Left lobe of liver (tissue), 2 donors: ENCODE measurements at places on chromosomes 1 and 21. TPM values are rescaled to one million over a fixed set of nuclear protein-coding genes. Genes with fewer than 3 reads are reported as not detected.
A peak's percentile ranks its signal among the peaks of the same experiment; 100 is the strongest.

Gene S100A9
- total RNA-seq: 36.3 TPM

Gene FAM151A
- 78.9 TPM for total RNA-seq

Gene PRELP
- total RNA-seq: 6.4 TPM

Gene RLF
- 4.8 TPM for total RNA-seq

Gene EPHA2
- total RNA-seq: 6.5 TPM

Gene CELA3A
- 13.4 TPM for total RNA-seq

DNA sequence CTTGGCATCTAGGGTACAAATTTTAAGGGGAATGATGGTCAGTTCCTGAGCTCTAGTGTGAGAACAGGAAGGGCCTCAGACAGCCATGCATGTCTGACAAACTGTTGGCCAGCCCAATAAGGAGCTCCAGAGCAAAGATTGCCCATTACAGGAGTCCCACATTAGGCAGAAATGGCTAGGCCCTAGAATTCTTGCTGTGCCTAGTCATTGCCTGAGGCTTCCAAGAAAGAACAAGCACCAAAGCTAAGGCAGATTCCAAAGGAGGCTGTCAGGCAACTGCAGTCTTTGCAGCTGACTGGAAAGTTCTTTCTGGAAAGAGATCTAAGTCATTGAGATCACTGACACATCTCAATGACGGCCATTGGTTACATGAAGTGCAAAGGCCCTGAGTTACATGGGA is 3.9 kb upstream of the STIL start:
- DNase-seq: no peak

DNA sequence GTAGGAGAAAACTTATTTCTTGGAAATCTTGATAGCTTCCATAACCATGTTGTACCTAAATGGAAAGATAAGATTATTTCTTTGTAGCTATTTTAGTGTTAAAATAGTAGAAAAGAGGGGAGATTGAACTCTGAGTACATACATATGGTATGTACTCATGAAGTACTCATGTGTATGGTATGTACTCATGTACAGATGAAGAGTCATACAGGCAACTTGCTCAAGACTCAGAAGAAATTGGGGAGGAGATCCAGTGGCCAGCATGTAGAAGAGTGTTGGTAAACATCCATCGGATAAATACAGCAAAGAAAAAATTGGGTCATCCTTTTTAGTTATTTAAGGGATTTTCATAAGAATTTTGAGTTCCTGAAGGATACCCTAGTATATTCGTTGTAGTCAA is 29.0 kb downstream of the MDM4 start:
- DNase-seq: no peak

DNA sequence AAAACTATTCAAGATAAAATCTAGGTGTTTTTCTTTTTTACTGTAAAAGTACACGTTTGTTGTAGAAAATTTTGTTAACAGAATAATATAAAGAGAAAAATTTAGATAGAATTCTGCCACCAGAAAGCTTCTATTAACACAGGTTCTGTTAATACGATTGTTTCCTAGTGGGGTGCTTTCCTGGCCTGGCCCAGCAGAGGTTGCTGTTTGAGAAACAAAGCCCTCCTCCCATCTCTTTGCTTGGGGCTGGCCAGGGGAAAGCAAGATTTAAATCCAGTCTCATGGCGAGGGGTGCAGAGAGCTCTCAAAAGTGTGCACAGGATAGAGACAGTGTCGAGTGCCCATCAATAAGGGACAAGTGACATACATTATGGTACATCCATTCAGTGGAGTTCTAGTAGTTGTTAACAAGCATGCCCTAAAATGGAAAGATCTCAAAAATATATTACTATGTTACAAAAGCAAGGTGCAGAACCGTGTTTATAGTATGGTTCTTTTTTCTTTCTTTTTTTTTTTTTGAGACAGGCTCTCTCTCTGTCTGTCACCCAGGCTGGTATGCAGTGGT is 14.6 kb upstream of the ACBD3 start:
- DNase-seq: no peak

DNA sequence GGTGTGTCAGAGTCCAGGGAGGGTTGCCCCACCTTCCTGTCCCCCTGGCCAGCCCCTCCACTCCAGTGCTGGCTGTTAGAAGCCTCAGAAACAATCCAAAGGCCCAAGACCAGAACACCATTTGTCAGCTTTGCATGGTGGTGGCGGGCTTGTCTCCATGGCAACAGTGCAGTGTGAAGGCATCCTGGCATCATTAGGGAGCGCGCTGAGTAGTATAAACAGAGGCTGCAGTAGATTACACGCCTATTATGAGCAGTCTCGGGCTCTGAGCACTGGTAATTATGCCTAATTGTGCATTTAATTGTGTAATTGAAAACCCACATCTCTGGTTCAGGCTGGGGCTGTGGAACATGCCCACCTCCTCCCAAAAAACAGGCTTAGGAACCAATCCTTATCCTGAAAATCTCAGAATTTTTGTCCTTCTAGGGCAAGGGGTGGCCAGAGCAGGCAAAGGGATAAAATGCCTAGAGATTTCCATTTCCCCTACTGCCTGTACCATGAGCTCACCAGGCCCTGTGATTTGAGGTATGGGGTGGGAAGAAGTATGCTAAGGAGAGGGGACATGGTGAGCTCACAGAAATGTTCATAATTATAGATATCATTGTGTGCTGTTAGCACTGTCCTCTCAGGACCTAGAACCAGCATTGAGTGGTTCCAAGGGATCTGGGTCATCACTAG is 11.7 kb downstream of the NKAIN1 start:
- no peak for DNase-seq

- DNase-seq: no peak
Measured at GRCh38 chr1:210779269-210779668, 354.7 kb downstream of the KCNH1 start.

DNA sequence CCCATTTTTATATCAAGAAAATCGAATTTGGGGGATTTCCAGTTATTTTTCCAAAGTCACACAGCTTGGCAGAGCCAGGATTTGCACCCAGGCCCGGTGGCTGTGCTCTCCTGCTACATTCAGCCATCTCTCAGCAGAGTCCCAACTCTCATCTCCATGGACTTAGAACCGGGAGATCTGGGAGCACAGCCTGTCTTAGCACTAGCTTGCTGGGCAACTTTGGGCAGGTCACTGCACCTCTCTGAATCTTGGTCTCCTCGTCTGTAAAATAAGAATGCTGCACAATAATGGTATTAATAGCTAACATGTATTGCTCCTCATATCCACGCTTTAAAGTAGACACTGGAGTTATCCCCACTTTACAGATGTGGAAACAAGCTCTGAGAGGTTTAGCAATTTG is 47.8 kb upstream of the PAX7 start:
- DNase-seq: no peak

GRCh38 chr1:16153096-16153998 is 2.5 kb downstream of the EPHA2 start:
- no peak for DNase-seq

GRCh38 chr1:93215322-93215721 is 34.8 kb downstream of the CCDC18 start:
- DNase-seq: no peak

- DNase-seq: no peak
Measured at GRCh38 chr1:167841530-167841929, 72.4 kb downstream of the ADCY10 start.

DNA sequence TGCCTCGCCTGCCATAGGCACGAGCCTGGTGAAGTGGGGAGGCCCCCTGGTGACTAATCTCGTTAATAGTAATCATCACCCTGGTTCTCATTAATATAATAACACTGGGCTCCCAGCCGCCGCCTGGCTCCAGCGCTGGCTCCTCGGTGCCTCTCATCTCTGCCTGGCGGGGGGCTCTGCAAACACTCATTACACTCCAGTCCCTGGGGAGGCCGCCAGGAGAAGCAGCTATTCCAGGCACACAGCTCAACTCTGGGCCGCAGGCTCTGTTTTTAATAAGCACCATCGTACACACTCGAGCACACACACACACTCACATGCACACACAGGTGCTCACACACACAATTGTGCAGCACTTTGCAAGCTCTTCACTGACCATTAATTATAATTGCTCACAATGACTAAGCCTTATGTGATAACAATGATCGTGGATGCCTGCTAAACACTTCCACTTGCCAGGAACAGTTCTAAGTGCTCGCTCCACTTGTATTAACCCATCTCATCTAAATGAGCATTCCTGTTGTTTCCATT is 52.2 kb downstream of the SDC3 start:
- DNase-seq: no peak

DNA sequence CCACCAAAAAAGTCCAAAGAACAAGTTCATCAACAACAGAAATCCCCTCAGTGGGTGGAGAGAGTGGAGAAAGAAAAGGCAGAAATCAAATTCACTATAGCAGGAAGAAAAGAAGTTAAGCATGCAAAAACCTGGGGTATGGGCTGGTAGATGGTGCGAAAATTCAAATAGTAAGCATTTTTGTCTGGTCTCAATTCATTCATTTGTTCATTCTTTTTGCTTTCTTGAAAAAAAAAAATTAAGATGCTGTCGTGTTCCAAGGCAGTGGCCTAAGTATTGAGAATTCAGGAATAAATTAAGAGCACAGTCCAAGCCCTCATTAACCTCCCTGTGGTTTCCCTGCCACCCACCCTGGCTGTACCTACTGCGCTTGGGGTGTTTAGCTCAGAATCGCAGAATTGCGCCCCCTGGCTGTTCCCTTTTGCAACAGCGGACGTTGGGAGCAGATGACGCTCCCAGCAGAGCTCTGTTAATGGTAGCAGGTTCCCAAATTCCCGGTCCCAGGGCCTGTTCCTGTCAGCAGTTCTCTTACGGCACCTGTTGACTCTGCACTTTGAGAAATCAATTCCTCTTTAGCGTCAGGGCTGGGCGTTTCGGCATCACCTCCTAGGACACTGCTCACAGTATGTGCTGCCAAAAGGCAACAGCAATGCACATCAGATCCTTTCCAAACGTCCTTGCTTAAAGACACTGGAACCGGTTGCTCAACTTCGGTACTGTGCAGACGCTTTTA is 34.0 kb upstream of the SSX2IP start:
- DNase-seq: peak; percentile 90

DNA sequence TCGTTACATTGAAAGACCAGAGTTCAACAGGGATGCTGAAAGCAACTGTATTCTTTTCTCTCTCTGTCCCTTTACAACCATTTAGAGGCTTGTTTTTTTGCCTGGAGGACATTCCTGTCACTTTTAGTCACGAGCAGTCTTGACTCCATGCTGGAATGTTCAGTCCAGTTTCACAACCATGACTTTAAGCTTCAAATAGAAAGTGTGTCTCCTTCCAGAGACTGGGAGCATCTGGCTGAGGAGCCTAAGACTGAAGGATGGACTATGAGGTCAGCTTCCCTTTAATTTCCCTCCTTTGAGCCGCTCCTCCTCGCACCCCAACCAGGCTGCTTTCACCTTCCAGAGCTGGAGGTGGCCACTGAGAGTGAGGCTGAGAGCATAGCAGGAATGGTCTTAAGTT is 10.5 kb upstream of the RYR2 start:
- no peak for DNase-seq

GRCh38 chr1:51960262-51960661 is 30.2 kb downstream of the RAB3B start:
- DNase-seq: no peak

- DNase-seq: peak; percentile 35
Measured at GRCh38 chr1:235642011-235642942, 7.3 kb downstream of the GNG4 start.

GRCh38 chr1:43509740-43510375 is 20.8 kb upstream of the PTPRF start:
- DNase-seq: no peak

- peak; percentile 55 for DNase-seq
Measured at GRCh38 chr1:225318706-225319575, 108.9 kb downstream of the LBR start.

GRCh38 chr1:170578359-170578758 is 46.4 kb downstream of the GORAB start:
- DNase-seq: no peak

DNA sequence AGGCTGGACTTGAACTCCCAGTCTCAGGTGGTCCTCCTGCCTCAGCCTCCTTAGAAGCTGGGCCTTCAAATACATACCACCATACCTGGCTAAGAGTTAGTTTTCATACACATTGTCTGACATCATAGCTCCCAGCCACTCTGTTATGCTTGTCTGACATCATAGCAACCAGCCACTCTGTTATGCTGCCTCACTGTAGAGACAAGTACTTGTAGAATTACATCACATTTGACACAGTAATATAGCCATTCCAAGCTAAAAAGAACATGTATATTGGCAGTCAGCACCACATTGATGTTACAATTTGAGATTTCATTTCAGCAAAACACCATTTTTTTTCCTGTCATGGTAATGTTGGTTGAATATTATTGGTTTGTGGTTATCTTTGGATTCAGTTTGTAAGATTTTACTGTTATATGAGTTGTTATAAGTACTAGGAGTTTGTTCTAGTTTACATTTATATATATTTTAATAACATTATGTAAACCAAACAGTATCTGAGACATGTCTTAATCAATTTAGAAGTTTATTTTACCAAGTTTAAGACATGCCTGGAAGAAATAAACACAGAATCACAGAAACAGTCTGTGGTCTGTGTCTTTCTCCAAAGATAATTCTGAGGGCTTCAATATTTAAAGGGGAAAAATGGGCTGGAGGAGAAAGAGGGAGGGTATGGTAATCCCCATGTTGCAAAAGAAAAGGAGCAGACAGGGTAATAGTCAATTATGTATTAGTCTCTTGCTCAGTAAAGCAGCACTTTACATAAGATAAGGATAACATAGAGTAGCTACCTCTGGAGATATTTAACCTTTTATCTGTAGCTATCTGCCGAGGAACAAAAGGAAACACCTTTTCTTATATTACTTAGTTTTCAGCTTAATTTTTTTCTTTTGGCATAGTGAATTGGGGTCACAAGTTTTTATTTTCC is 43.0 kb downstream of the XPR1 start:
- no peak for DNase-seq

GRCh38 chr1:187244623-187245022 is 415.9 kb downstream of the PLA2G4A start:
- DNase-seq: no peak

DNA sequence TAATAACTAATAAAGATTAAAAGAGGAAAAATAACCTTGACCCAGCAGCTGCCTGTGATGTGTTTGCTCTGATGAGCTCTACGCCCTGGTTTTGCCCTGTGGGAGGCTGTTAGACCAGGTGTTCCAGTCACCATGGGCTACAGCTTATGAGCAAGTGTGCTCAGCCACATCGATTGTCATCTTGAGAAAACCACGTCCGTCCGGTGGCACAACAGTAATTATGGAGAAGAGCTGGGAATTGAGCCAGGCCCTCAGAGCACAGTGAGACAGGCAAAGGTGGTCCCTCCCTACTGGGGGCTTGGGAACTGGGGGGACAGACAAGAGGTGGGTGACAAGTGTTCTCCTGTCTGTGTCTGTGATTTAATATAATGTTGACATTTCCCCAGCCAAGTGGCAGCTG is 420.5 kb downstream of the MATN1 start:
- DNase-seq: no peak

- DNase-seq: no peak
Measured at GRCh38 chr1:184289825-184290550, 96.8 kb upstream of the C1orf21 start.
